NCI-H460 (cell line): ENCODE measurements at places on chromosomes 6 and 20. TPM values are rescaled to one million over a fixed set of nuclear protein-coding genes. Genes with fewer than 3 reads are reported as not detected.

GRCh38 chr6:43803055-43803782 is 33.2 kb downstream of the VEGFA start:
- DNase-seq = no peak

SLC44A4 gene
- 0.07 TPM in 1 of 2 replicates, not detected in the other for total RNA-seq

CASS4 gene
- 0.05 TPM in 1 of 2 replicates, not detected in the other for total RNA-seq

DNA sequence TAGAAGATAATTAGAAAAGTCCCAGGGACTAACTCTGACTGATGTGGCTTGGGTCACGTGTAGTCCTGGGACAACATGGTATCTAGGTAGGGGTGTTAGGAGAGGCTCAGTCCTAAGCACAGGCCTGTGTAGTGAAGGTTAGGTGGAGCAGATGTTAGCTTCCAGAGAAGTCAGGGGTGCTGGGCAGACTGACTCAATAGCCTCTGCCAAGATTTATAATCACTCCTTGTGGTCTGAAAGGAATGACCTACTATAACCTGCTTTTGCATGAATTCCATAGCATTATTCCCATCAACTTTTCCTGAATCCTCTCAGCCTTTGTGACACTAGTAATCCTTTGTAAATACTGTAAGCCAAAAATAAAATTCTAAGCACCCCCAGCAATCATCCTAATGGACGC is 10.2 kb upstream of the PEX7 start:
- DNase-seq = no peak

DNA sequence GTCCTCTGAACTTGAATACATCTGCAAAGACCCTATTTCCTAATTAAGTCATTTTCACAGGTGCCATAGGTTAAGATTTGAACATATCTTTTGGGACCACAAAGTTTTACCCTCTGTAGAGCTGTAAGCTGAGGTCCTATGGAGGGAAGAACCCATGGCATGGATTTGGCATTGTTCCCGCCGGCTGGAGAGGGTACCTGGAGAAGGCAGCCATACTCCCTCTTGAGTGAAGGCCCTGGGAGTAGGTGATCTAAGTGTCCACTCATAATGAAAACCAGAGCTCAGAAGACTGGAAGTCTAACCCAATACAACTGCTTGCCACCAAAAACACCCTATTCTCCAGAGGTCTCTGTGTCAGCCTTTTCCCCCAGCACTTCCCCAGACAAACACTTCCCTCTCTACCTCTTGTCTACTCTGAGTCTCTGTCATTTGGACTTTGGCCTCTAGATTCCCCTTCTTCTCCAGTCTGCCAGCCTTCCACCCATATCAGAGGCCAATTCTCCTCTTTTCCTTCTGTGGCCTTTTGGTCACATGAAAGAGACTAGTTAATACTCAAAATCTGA is 363.9 kb downstream of the MAFB start:
- no peak for DNase-seq
